ENCODE measurements at places on chromosomes 2 and 18.
A peak's percentile ranks its signal among the peaks of the same experiment; 100 is the strongest.

DNA sequence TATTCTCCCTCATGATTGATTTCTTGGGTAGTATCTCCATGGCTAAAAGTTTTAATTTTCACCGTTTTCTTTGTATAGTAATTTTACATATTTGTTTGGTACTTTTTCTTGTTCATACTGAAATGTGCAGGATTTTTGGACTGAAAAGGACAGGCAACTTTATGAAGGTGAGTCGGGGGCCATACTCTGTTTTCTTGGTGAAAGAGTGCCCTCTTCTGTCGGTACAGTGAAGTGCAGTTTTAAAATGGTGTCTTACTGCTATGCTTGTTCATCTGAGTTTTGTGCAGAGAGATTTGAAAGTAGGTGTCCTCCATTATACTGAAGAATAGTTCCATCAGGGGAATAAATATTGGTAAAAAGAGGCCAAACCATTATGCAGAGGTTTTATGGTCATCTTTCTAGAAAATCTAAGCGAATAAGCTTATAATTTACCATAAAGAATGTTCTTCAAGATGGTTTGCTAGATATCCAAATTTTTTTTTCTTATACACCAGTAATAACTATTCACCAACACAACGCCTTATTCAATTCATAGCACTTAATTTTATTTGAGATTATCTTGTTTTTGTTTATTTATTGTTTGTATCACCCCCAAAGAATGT is 8.7 kb upstream of the SERPINB13 start:
- peak; percentile 7 for DNase-seq

DNA sequence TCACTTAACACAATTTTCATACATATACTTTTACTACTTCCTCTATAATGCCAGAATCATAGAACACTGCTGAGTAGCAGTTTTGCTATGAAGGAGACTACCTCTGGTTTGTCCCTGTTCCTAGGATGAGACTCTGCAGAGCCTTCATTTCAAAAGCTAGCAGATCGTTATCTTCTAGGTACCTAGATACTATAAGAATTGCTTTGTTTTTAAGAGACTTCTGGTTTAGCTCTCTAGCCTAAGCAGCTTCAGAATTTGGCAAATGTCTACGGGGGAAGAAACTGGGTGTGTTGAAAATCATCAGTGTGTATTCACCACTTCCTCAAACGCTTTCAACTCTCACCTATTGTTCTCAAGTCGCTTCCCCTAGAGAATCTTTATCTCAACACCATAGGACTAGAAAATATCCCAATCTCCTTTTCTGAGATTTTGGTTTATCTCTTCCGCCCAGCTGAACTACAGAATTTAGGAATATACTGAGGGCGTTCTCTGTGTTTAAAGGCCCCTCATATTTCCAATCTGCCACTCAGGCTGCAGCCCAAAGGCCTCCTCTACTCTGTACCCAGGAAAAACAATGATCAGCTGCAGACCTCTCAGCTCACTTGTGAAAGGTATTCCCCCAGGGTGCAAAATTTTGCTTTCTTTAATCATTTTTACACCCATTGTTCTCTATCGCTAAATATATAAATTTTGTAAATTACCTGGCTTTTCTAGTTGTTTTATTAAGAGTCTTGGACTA is 28.7 kb downstream of the SMAD2 start:
- peak; percentile 44 for DNase-seq

GRCh38 chr2:6506859-6507258 is 358.8 kb downstream of the CMPK2 start:
- no peak for DNase-seq

DNA sequence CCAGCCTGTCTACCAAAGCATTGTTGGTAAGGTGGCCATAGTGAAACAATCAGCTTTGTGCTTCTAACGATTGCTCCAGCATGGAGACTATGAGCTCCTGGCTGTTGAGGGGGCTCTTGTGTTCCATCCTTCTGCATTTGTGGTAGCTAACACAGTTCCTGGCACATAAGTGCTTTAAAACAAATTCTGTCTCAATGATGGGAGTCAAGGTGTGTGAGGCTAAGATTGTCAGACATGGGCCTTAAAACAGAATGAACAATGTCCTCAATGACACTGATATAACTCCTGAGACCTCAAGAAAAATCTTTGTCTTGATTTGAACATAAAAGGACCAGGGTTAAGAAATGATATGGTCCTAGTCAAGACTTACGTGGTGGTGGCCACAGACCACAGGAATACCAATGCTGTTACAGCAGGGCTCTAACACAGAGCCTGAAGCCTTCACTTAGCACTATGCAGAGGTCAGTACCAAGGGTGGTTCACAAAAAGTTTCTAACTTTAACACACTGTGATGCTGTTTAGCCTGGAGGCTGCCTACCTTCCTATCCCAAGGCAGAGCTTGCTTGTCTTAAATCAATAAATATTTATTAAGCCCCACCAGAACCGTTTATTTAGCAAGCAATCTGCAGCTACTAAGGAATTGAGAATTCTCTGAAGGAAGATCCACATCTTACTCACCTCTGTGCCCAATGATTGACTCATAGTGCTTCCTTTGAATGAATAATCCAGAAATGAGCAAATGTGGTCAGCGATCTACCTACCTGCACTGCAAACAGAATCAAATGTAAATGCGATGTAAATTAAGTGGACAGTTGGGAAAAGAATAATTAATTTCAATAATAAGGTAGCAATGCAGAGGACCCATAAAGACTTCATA is 35.1 kb downstream of the EVA1A start:
- no peak for DNase-seq

DNA sequence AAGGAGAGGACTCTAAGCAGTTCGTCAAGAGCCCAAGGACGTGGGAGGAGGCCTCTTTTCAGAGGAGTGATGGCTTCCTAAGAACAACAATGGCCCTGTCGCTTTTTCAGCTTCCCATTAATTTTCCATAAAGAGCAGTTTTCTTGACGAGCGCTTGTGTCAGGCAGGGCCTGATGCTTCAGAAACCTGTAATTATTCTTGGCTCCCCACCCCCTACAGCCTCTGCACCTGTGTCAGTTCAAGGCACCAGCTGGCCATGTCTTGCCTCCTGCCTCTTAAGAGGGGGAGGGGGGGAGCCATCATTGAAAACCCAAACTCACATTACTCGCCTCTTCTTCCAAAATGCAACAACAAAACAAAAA is 32.3 kb downstream of the KLF7 start:
- DNase-seq = no peak
